NCI-H2171 treated with DMSO at 0.1 percent for 48 hours (cell line): ENCODE measurements at places on chromosomes 11 and 22.
A peak's percentile ranks its signal among the peaks of the same experiment; 100 is the strongest.

DNA sequence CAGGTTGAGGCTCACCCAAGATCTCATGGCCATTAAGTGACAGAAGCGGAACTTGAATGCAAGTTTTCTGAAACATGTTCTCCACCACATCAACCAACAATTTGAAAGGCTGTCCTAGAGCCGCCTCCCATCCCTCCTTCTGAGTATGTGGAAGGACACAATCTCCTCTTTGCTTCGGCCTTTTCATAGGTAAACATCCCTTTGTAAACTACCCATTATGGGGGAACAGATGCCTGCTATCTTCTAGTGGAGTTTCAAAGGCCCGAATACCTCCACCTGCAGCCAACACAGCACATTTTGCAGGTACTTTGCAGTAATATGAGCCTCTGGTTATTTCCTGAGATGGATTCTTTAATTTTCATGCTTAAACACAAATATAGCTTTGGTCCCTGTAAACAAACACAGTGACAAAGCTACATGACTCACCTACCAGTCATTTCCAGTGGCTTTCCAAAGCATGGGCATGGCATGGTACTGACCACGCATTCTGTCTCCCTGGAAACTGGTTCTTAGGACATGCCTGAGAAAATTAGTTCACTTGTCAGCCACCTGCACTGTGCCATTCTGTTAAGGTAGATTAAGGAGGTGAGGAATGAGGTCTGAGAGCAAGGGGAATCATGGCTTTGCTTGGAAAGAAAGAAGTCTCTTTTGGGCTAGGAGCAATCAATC lies 60.2 kb downstream of the EHF start:
- no peak for DNase-seq

DNA sequence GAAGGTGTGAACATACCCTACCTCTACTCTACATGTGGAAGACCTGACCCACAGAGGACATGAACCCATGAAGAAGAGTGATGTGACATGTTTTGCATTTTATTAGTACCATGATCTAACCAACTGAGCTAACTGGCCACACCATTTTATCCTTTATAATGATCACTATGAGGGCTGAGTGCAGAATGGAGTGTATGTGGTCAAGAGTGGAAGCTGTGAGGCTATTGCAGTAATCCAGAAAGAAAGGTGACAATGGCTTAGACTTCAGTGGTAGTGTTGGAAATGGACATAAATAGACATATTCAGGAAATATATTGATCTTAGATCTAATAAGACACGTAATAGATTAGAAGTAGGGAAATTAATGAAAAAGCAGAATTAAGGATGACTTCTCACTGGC lies 3.8 kb downstream of the SRSF8 start:
- DNase-seq: no peak

GRCh38 chr11:68372625-68373024 lies 60.2 kb downstream of the LRP5 start:
- DNase-seq: no peak

- DNase-seq: no peak
These were observed 400.0 kb downstream of the CTTN start for GRCh38 chr11:70798296-70798695.

DNA sequence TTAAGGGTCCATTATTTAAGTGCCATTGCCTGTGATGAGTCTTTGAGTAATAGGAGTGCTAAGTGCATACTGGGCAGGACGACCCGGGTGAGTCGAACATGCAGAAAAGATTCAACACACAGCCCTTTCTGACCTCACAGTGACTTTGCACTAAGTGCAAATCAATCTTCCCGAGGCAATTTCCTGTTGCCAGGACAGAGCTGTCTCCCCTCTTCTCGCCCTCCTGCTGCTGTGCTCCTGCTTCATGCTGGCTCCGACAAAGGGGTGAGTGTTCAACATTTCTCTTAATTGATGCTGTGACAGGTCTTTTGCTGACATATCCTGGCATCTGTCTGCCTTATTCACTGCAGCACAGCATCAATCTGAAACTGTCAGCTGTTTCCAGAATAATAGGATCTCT lies 42.0 kb downstream of the MCHR1 start:
- DNase-seq: peak; percentile 94

- DNase-seq: no peak
These were observed 10.5 kb downstream of the TIMP3 start for GRCh38 chr22:32811788-32812545.

GRCh38 chr11:92272651-92273050 lies 48.0 kb downstream of the FAT3 start:
- DNase-seq: no peak

DNA sequence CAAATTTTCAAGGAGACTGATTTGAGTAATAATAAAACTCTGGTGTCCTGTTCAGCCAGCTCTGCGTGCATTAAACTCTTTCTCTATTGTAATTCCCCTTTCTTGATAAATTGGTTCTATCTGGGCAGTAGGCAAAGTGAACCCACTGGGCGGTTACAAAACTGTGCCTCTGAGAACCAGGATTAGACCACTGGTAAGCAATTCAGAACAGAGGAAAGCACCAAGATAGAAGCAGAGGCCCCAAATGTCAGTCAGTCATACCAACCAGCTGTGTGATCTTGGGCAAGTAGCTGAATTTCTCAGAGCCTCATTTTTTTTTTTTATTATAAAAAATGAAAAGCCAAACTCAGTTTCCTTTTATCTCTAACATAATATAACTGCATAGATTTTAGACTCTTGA lies 54.9 kb downstream of the TRIM44 start:
- no peak for DNase-seq

GRCh38 chr11:134176284-134176683 lies 47.5 kb downstream of the NCAPD3 start:
- DNase-seq: no peak

DNA sequence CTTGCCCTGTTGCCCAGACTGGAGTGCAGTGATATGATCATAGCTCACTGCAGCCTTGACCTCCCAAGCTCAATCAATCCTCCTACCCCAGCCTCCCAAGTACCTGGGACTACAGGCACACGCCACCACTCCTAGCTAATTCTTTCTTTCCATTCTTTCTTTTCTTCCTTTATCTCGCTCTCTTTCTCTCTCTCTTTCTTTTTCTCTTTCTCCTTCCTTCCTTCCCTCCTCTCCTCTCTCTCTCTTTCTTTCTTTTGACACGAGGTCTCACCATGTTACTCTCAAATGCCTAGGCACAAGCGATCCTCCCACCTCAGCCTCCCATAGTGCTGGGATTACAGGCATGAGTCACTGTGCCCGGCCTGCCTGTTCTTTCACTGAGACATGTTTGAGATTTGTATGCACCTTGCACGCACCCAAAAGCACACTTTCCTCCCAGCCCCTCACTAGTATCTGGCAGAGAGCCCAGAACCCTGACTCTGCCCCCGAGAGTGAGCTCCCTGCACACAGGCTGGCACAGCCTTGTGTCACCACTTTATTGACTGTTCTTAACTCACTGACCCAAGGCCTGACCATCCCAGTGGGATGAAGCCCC lies 56.8 kb downstream of the CD6 start:
- peak; percentile 79 for DNase-seq

DNA sequence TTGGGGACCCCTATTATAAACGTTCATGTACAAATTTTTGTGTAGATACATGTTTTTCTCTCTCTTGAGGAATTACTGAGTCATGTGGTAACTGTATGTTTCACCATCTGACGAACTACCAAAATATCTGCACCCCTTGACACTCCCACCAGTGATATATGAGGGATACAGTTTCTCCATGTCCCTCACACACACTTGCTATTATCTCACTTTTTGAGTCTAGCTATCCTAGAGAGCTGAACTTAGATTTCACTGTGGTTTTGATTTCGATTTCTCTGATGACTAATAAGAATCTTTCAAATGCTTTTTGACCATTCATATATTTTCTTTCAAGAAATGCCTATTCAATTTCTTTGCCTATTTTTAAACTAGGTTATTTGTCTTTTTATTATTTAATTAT lies 200.2 kb downstream of the PGR start:
- DNase-seq: no peak

GRCh38 chr22:19663286-19663815 lies 51.0 kb upstream of the SEPTIN5 start:
- peak; percentile 49 for DNase-seq

GRCh38 chr11:8269636-8270035 lies 6.0 kb upstream of the LMO1 start:
- no peak for DNase-seq

DNA sequence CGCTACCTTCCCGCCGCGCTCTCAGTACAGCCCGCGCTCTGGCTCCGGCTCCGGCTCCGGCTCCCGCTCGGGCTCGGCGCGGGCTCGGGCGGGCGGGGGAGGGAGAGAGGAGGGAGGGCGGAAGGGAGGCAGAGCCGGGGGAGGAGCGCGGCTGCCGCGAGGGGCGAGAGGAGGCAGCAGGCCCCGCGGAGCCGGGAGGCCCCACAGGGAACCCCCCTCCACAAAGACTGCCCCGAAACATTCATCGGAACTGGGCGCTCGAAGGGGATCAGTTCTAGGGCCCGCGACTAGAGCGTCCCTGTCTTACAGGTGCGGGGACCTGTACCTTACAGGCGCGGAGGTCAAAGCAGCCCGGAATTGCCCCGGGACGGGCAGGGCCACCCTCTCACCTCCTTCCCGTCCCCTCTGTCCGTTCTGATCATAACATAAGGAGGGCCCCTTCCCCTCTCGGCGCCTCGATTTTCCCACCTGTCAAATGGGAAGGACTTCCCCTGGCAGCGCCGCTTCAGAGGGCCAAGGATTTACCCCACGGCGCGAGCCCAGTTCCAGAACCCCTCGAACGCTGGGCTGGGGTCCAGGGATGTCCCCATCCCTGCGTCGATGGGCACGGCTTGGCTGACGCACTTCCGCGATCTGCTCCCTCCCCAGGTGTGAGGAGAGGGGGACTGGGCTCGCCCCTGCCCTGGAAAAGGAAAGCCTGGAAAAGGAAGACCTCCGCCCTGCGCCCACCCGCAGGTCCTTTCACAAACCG lies at the start of gene SHISA8:
Gene SHISA8, minus strand, starts transcription at position 40 of the 751 bp plus-strand sequence. CDS start 407 bp downstream, outside the sequence.
- DNase-seq: no peak

DNA sequence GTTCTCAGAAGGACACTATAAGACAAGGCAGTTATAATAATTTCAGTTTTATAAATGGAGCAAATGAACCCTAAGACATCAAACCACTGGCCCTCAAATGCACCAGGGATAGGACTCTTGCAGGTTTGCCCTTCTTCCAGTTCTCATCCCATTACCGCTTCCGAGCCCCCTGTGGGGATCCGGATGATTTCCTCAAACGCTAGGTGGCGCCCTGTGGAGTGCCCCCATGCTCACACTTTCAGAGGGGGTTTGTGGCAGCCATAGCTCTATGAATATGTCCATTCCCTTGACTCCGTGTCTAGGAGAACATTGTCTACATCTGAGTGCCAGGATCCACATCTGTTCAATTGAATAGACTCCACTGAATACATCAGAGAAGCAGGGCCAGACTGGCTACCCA lies 816.3 kb downstream of the NTM start:
- DNase-seq: no peak

GRCh38 chr11:1263010-1263409 lies 40.1 kb downstream of the MUC5B start:
- DNase-seq: no peak

GRCh38 chr11:37605229-37605628 lies 1007.2 kb upstream of the RAG2 start:
- DNase-seq: no peak

DNA sequence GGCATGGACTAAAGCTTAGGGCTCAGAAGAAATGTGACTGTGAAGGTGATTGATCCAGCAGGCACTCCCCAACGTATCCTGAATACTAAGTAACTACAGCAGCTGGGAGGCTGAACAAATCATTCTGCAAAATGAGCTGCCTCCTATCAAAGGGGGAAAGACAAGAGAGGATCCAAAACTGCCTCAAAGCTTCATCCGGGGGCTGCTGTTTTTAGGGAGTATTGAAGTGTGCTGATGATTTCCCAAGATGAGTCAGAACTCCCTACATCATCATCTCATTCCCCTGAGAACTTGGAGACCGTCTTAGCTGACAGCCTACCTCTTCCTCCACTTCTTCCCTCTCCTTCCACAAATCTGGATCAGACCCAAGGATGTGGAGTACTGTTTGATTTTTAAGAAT lies 108.4 kb upstream of the GRAMD1B start:
- DNase-seq: no peak

DNA sequence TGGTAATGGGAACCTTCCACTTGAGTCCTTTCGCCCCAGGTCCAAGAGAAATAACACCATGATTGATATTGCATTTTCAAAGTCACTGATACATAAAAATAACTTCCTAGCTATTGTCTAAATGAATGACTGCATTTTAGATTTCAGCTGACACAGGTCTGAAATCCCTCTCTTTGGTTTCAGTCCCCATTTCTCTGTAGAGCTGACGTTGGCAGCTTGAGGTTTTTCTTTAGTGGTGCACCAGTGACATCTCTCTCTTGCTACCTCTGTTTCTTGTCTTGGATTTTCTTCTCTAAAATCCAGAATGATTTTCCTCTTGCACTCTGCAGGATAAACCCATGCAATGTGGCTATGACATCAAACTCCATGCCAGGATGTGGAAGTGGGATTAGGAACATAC lies 31.7 kb upstream of the SORL1 start:
- DNase-seq: no peak

DNA sequence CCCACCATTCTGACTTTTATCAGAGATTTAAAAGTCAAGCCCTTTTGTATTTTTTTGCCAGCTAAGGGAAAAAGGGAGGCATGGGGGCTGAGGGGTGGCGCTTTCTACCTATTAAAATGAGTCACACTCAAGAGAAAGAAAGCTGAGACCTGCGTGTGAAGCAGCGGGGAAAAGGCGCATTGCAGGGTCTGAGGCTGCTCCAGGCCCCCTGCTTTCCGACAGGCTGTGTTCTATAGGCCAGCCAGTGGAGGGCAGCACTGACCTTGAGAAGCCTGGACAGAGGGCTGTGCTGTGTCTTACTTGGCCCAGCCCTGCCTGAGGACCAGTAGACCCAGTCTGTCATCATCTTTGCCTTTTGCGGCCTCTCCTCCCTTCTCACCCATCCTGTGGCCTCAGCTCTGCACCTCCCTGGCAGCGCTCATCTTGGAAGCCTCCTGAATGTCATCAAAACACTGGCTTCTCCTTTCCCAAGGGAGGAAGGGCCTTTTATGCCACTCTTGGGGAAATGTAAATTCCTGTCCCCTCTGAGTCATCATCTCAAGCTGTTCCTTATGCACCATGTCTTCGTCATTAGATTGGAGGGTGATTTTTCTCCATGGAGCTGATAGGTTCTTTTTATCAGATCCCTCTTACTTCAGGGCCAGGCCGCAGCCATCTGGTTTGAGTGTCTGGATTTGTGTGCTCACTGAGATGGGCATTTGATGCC lies 12.6 kb upstream of the MAPK8IP1 start:
- DNase-seq: peak; percentile 60

- DNase-seq: no peak
These were observed 11.7 kb downstream of the PHRF1 start for GRCh38 chr11:587978-588380.

GRCh38 chr22:22073769-22074561 lies 91.4 kb upstream of the TOP3B start:
- DNase-seq: peak; percentile 79
